ENCODE measurements at places on chromosomes 13 and 19. TPM values are rescaled to one million over a fixed set of nuclear protein-coding genes. Genes with fewer than 3 reads are reported as not detected.

The CEP89 gene
- total RNA-seq = 16.7 TPM

The SMAD9 gene
- 35.0 TPM for total RNA-seq

The C1QTNF9B gene
- 0.21 TPM for total RNA-seq

The TTC9B gene
- not detected for total RNA-seq

The SYNE4 gene
- total RNA-seq = 13.6 TPM

The CPB2 gene
- total RNA-seq = 16.7 TPM

The MYO1F gene
- total RNA-seq = 100 TPM

The ZNF418 gene
- total RNA-seq = 20.8 TPM

The ATP4A gene
- total RNA-seq = not detected

The NDFIP2 gene
- 38.4 TPM for total RNA-seq

The ILF3 gene
- total RNA-seq = 225 TPM

The EID2B gene
- total RNA-seq = 2.8 TPM

DNA sequence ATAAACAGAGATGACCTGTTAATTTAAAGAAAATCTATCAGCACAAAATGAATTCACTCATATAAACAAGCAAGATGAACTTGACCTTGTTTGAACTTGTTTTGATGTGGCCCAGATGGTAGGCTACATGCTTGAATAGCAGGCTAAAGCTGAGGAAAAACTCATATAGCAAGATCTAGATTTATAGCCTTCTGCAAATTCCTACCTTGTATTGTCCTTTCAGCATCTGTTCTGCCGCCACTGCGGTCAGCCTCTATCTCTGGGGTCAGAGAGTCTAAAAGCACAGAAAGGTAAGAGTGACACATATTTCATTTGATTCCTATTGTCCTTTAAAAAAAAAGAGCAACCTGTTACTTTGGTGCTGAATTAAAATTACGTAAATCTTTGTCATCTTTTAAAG lies 392.1 kb downstream of the DACH1 start:
- DNase-seq = peak; percentile 47

- DNase-seq = no peak
Measured at GRCh38 chr19:29841559-29842367, 30.0 kb downstream of the CCNE1 start.

DNA sequence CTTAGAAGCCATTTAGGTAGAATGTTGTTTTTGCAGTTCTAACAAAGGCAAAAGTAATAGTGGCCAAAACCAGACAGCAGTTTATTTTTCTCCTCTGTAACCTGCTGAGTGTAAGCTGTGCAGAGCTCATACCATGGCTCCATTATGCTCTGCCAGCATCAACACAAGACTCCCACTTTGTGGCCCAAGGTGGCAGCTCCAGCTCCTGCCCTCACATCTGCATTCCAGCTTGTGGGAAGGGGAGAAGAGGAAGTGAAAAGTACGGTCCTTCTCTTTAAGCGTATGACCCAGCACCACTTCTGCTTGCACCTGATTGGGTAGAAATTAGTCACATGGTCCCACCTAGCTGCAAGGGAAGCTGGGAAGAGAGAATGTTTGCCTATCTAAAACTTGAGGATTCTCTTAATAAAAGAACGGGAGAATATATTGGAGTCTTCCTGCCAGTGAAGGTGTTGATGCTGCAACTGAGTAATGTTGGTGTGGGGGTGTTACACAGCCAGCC lies 19.2 kb downstream of the ADGRE1 start:
- no peak for DNase-seq

DNA sequence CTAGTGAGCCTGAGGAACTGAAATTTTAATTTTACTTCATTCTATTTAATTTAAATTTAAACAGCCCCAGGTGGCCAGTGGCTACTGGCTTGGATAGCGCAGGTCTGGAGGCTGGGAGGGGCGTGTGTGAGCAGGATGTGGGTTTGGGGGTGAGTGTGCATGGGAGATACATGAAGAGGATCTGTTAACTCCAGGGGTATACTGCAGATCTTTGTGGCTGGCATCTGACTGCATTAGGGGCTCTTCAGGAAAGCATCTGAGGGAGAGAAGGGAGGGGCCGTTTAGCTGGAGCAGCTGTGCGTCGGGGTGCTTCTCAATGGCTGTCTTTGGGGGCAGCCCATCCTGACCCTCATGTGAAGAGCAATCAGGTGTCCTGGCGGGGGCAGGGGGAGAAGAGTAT lies 6.8 kb downstream of the SHANK1 start:
- DNase-seq = no peak

DNA sequence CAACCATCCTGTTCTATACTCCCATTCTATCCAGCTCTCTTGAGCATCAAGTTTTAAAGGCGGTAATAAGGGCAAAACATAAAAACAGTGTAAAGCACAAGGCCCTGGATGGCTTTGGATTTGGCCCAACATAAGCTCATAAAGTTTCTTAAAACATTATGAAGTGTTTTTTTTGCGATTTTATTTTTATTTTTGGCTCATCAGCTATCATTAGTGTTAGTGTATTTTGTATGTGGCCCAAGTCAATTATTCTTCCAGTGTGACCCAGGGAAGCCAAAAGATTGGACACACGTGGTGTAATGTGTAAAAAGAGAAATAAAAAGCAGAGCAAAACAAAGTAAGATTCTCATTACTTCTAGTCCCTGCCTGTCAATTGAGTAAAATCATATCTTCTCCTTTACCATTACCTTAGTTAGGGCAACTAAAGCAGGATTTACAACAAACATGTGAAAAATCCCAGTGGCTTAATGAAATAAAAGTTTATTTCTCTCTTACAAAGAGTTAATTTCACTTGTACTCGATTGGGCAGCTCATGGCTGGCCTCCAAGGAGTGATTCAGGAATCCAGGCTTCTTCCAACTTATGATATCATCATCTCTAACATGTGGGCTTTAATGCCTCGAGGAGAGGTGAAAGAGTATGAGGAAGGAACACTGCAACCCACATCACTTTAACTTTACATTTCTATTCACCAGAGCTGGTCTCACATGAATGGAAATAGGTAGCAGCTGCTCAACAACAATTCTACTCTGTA lies 725.2 kb upstream of the SLITRK1 start:
- DNase-seq = peak; percentile 54

DNA sequence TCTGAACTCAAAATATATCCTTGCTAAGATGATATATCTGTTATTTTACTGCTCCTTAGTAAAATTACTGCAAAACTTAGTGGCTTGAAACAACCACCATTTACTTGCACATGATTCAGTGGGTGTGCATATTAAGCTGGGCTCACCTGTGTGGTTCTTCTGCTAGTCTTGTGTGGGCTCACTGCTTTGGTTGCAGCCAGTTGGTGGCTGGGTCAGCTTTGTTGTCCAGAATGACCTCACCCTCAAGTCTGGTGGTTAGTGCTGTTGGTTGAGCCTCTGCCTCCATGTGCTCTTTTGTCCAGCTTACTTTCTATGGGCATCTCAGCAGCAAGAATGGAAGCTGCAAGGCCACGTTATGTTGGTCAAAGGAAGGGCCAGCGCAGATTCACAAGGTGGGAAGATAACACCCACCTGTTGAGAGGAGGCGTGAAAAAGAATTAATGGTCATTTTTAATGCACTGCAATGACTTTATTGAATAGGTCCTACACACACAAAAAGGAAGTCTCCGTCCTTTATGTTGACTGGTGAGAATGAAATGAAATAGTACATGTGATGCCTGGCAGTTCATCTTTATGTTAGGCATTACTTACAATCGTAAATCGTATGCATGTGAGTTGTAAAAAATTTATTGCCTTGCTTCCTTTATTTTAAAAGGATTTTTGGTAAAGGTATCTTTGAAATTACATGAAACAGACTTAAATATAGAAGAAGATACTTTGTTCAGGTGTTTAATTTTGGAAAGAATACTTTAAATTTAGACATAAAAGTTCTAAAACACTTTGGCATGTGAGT lies 34.3 kb downstream of the URI1 start:
- no peak for DNase-seq

- DNase-seq = no peak
Measured at GRCh38 chr13:71291842-71292146, 575.2 kb downstream of the DACH1 start.

GRCh38 chr19:10501971-10502523 lies 1.1 kb downstream of the KEAP1 start:
- DNase-seq = peak; percentile 51

GRCh38 chr13:77832339-77833100 lies 86.1 kb downstream of the EDNRB start:
- DNase-seq = peak; percentile 32

GRCh38 chr13:46909042-46909441 lies 12.2 kb upstream of the HTR2A start:
- no peak for DNase-seq

GRCh38 chr13:50841786-50842185 lies 1.7 kb downstream of the DLEU7 start:
- DNase-seq = no peak

- no peak for DNase-seq
Measured at GRCh38 chr13:68713394-68713793, 1394.2 kb upstream of the ATXN8OS start.

GRCh38 chr19:5035793-5036697 lies 67.1 kb downstream of the KDM4B start:
- DNase-seq = no peak

GRCh38 chr13:46639033-46639981 lies 86.3 kb downstream of the LRCH1 start:
- DNase-seq = no peak

GRCh38 chr13:85266331-85266730 lies 532.9 kb downstream of the SLITRK6 start:
- DNase-seq = no peak

- DNase-seq = peak; percentile 39
Measured at GRCh38 chr13:105083992-105084391, 1451.5 kb downstream of the EFNB2 start.

- DNase-seq = no peak
Measured at GRCh38 chr19:12205296-12205695, 42.4 kb downstream of the ZNF136 start.

- no peak for DNase-seq
Measured at GRCh38 chr13:93775027-93775426, 548.4 kb downstream of the GPC6 start.

DNA sequence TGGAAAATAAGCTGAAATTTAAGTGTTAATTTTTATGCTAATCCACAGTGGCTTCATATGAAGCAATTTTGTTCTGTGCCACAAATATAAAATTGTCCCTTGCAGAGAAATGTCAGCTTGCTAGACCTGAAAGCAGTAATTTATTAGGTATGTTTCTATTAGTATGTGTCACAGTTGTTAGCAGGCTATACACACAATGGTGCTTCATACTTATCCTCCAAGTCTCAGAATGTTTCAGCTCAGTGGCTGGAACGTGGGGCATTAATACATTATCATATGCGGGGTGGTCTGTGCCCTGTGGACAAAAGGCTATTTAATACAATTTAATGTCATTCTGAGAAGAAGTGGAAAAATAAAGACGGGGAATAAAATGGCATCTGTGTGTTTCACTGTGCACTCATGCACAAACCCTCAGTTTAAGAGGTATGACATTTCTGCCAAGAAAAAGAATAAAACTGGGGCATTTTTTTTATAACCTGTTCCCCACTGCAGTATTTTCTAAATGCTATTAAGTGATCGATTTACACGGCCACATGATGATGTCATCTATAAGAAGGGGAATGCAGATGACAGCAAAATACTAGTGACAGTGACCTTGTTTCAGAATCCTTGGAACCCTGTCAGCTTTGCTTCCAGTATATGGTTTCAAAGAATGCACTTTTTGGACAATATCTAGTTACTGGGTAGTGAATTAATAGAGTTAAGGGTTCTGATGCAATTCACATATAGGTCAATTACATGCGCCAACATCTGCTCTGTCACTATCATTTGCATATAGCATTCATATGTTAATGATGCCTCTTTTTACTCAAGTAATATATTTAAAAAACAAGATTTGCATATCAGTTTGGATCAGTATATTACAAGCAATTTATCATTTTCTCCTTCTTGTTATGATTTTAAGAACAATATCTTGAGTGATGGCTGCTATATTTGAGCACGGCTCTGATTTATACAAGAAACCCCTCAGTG lies 21.2 kb upstream of the ZNF536 start:
- DNase-seq = no peak

DNA sequence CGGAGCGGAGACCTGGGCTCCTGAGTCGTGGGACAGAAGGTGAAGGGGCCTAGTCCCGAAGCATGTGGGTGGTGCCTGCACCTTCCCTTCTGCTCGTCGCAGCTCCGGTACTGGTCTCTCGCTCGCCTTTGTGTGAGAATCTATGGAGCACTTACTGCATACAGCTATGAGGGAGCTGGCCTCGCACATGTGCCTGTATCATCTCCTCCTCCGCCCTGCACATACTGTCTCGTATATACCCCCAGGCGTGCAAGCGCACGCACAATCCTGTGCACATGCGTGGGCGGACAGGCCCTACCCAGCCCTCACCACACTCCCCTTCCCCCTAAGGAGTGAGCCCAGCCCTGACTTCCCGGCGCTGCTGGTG lies 8.7 kb downstream of the PIK3R2 start:
- DNase-seq = no peak

GRCh38 chr13:74251778-74252519 lies 117.7 kb upstream of the KLF12 start:
- no peak for DNase-seq

- DNase-seq = no peak
Measured at GRCh38 chr13:111474136-111475002, 153.9 kb downstream of the TEX29 start.

DNA sequence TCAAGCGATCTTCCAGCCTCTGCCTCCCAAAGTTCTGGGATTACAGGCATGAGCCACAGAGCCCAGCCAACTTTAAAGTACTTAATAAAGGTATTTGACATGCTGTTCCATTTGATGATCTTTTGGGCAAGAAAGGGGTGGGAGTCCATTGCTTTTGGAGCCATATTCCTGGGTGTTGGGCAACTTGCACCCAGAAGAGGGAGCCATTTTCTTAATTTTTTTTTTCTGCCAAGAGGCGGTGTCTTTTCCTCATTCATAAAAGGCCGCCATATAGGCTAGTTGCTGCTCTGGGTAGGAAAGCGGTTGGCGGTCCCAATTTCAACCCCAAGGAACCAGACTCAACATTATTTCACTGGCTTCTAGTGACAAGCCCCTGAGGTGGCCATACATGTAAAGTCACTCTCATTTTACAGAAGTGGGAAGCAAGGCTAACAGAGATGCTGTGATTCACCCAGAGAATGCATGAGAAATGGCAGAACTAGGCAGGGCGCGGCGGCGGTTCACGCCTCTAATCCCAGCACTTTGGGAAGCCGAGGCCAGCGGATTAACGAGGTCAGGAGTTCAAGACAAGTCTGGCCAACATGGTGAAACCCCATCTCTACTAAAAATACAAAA lies 139.6 kb downstream of the CACNA1A start:
- DNase-seq = no peak

Measured in lung (tissue), 17 donors.